ENCODE measurements at places on chromosomes 6 and 20.

GRCh38 chr6:2619651-2620050 is 131.1 kb downstream of the MYLK4 start:
- no peak for DNase-seq

DNA sequence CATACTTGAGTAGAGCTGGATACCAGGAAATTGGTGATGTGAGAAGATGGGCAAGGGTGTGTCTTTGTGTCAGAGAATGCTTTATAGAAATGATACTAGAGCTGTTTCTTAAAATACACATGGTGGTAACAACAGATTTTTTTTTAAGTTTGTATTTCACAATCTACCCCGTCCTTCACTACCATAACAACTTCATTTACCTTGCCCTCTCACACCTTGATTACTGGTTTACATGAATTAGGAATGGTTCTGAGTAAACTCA is 45.4 kb downstream of the RARS2 start:
- DNase-seq: no peak

DNA sequence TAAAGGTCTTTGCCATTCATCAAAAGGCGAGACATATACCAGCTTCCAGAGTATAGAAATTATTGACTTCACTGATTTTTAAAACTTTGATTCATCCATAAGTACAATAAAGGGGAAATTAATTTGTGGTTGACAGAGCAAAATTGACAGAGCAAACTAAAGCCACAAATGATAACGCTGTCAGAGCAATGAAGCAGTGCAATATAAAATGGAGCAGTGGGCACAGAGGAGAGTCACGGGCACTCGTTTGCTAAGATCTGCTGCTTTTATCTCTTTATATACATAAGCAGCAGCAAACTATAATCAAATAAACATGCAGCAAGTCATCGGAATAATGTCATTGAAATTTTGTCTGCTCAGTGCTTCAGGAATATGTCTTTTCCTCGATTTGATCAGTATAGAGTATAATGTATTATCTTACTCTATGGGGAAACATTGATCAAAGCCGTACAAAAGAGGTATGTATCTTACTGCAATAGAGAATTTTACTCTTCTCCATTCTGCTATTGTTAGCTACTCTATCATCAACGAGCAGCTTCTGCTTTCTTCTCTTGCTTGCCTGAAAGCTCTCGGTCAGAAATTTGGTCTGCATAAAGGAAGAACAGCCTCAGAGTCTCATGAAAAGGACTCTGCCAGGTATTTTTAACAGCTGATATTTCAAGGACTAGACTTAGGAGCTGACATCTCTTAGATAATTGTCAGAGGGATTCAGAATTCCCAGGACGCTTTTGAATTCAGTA is 546.0 kb upstream of the ARID1B start:
- DNase-seq: no peak

- no peak for DNase-seq
Observed at GRCh38 chr6:69589626-69590025, 207.2 kb downstream of the LMBRD1 start.

GRCh38 chr6:65117817-65118409 is 589.1 kb downstream of the EYS start:
- no peak for DNase-seq

DNA sequence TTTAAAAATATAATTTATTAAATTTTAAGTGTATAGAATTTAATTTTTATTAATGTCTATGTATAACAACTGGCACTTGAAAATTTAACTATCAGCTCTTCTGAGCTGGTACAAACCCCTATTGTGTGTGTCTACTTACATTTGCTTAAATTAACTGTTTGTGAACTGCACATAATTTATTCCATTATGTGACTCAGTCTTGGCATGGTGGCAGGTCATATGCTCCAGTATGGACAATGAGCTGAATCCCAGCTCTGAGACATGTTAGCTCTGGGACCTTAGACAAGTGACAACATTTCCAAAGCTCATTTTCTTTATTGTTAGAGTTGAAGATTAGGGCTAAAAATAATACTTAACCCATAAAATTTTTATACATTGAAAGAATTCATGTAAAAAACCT is 526.1 kb upstream of the MARCKS start:
- no peak for DNase-seq

DNA sequence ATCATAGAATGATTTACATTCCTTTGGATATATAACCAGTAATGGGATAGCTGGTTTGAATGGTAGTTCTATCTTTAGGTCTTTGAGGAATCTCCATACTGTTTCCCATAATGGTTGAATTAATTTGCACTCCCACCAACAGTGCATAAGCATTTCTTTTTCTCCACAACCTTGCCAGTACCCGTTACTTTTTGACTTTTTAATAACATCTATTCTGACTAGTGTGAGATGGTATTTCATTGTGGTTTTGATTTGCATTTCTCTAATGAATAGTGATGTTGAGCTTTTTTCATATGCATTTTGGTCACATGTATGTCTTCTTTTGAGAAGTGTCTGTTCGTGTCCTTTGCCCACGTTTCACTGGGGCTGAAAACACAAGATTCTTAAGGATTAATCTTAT is 107.3 kb downstream of the TINAG start:
- DNase-seq: no peak

- no peak for DNase-seq
Observed at GRCh38 chr6:4564801-4565271, 211.4 kb upstream of the CDYL start.

DNA sequence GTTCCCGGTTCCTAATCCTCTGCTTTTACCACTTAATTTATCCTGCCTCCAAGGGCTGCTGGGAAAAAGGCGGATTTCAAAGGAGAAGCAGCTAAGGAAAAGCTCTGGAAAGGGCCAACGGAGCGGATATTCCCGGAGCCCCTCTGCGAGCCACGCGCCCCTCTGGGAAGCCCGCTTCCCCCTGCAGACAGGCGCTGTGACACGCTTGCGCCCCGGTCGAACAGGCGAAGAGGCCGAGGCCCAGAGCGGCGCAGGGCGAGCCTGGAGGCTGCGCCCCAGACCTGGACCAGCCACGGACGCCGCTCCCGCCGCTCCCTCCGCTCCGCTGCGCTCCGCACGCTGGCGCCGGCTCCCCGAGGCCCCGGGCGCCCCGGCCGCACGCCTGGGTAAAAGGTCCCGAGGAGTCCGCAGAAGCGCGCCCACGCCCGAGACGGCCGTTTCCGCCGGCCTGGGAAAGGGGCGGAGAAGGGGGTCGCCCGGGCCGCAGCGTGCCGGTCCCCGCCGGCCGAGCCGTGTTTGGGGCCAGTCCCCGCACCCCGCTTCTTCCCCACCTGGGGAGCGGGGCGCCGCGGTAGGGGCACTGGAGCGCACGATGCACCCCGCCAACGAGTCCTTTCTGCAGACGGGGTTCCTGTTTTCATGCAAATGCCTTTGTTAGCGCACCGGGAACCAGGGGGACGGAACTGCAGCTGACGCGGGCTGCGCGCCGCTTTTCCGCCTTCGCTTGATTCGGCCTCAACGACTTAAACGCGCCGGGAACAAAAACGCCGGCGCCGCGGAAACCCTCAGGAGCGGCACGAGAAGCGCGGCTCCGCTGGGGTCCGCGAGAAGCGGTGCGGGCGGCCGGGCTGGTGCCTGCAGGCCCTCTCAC is 91.9 kb upstream of the SIRPA start:
- no peak for DNase-seq

DNA sequence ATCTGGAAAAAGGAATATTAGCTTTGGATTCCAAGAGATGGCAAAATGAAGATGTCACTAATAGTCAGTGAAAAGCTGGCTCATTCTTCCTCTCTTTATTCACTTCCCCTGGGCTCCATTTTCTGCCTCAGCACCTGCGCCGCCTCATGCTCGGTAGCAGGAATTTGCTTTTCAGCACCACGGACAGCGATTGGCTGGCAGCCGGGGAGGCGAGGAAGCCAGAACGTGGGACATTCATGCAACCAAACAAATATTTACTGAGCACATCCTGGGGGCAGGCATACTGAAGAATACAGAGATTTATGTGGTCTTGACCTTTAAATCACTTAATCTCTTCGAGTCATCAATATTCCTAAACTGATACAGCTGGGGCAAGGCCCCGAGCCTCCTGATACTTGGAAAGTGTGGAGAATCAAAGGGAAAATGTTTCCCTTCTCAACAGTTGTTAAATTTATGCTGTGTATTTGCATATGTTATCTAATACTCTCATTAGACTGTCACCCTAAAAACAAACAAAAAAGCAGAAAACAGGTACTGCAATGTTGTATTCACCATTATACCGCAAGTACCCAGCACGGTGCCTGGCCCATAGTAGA is 12.1 kb upstream of the PDYN start:
- peak; percentile 56 for DNase-seq

GRCh38 chr6:143400258-143401067 is 50.0 kb downstream of the ADAT2 start:
- DNase-seq: no peak

- no peak for DNase-seq
Observed at GRCh38 chr6:46898006-46898405, 23.7 kb downstream of the ADGRF5 start.

DNA sequence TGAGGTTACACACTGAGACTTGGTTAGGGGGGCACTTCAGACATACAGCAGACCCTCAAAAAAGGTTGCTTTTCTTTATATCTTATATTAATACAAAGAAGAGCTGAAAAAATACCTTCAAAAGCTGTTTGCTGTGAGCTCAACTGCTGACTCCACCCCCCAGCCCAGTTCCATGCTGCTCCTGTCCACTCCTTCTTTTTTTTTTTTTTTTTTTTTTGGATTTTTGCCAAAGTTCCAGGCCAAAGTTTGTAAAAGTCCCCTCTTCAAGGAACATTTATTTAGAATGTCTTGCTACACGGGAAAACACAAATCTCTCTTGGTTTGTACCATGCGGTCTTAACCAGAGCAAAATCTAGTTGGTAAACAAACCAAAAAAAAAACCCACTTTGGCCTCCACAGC is 85.3 kb upstream of the AKAP12 start:
- DNase-seq: no peak

GRCh38 chr20:54344832-54345231 is 130.6 kb upstream of the DOK5 start:
- no peak for DNase-seq

DNA sequence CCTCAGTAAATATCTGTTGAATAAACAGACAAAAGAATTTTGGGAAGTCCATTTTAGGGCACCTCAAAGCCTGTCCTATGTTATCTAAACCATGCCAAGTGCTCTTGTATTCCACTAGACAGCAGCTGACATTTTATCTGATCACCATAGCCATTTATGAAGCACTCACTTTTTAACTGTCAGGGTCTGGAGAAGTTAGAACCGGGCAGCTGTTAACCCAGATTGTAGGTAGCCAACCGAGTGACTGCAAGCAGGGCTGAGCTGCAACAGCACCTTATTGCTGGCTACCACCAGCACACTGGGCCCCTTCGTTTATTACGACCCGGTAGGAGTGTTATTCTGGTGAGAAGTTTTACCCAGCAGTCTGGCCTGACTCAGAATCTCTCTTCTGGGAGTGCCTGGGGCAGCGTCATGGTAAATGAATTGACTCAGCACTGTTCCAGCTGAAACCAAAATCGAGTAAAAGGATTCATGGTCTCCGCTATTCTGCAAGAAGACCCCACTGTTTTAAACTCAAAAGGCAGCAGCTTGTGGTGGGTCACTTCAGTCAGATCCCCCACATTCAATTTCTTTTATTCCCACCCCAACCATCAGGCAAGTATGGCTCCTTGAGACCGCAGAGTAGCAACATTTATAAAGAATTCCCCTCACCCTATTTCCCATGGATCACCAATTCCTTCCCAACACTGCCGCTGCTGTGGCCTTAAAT is 1.7 kb downstream of the UBE2V1 start:
- DNase-seq: peak; percentile 71

DNA sequence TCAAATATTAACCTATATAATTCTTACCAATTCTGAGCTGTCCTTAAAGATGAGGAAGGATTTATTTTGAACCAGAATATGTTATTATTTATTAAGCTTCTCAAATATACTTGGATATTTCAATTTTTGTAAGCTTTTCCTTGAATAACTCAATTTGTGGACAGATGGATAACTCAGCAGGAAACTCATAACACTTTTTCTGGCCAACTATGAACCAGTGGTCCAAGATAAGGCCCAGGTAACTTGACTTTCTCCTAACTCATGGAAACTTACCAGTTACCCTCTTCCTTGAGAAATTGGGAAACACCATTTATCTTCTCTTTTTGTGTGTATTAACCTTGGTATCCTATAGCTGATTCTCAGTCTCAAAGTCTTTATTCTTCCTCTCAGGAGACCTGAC is 427.5 kb upstream of the SYNCRIP start:
- no peak for DNase-seq

DNA sequence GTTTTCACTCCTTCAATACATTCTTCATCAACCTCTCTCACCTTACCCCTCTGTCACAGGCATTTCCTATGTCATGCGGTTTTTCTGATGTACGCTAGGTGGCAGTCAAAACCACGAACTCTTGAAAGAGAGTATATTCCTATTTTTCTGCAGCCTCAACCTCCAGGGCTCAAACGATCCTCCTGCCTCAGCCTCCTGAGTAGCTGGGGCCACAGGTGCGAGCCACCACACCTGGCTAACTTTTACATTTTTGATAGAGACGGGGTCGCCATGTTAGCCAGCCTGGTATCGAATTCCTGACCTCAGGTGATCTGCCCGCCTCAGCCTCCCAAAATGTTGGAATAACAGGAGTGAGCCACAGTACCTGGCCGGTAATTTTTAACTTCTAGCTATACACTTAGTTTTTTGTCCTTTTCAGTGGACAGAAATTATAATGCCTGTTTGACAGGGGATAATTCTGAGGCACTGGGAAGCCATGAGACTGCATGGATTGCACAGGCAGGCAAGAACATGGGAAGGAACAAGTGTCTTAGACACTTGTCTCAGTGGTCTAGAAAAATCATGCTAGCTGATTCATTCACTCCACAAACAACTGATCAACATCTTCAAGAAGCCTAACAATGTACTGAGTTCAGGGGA is 22.5 kb upstream of the HFE start:
- DNase-seq: peak; percentile 24

DNA sequence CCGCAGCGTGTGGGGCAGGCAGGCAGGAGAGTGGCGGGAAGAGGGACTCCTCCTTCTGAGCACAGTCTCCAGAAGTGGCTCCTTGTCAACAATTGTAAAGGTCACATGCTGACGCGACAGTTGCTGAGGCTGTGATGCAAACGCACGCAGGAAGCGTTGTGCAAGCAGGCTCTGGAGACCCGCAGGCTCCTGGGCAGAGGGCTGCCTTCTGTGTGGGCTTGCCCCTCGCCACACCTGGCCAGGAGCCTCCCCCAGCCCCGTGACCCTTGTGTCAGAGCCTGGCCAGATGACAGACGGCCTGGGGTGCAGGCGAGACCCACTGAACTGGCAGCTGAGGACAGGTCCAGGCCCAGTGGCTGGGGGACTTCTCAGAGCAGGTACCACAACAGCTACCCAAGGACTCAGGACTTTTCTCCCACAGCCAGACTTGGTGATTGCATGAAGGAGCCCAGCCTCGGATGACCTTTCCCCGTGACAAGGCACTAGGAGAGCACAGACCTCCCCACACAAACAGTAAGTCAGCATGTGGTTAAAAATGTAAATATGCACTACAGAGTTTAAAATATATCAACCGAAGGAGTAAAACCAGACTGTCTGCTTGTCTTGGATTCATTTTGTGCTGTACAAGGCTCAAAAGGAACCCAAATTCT is 222.1 kb upstream of the RREB1 start:
- DNase-seq: no peak

DNA sequence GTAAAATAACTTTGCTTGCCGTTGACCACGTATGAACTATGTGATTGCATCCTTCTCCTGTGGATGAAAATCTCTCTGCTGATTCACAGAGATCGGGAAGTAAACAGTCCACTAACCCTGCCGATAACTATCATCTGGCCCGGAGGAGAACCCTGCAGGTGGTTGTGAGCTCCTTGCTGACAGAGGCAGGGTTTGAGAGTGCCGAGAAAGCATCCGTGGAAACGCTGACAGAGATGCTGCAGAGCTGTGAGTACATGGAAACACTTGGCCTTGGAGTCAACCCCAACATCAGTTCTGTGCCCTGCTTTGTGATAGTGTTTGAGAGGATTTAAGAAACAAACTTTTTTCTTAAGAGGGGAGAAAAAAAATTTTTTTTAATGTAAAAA is 937 bp downstream of the TAF8 start:
- DNase-seq: no peak

Data from activated naive CD4-positive, alpha-beta T cell treated with Interleukin-2 at 50 U/mL for 16 hours (primary cell).